ENCODE measurements at places on chromosomes 11 and 22. TPM values are rescaled to one million over a fixed set of nuclear protein-coding genes. Genes with fewer than 3 reads are reported as not detected.

The C11orf52 gene
- total RNA-seq = not detected

The OR51V1 gene
- not detected for total RNA-seq

The NLRP10 gene
- total RNA-seq = not detected

The FAM180B gene
- total RNA-seq = 0.15 TPM

The NRIP3 gene
- total RNA-seq = 0.78 TPM

The TRPM5 gene
- 0.05 TPM for total RNA-seq

The LINC01488 gene
- total RNA-seq = not detected

The BEST1 gene
- total RNA-seq = 0.17 TPM

The CD248 gene
- 9.1 TPM for total RNA-seq

The FAR1 gene
- 41.9 TPM for total RNA-seq

The ZNF195 gene
- total RNA-seq = 31.8 TPM

The MCAM gene
- 1.1 TPM for total RNA-seq

The OR8G1 gene
- not detected for total RNA-seq

The WEE1 gene
- total RNA-seq = 45.3 TPM

The OAF gene
- total RNA-seq = 2.8 TPM

The HARBI1 gene
- total RNA-seq = 5.0 TPM

The ISX gene
- total RNA-seq = not detected

The NUMA1 gene
- total RNA-seq = 220 TPM

The OR2AT4 gene
- not detected for total RNA-seq

The C11orf91 gene
- not detected for total RNA-seq

The MS4A7 gene
- not detected for total RNA-seq

The GLYAT gene
- not detected for total RNA-seq

The SCGB1C1 gene
- total RNA-seq = not detected

The C11orf42 gene
- not detected for total RNA-seq

The CSKMT gene
- total RNA-seq = 12.8 TPM

The PATE2 gene
- not detected for total RNA-seq

The RTN4R gene
- 5.4 TPM for total RNA-seq

The MUC6 gene
- not detected for total RNA-seq

The GALR3 gene
- total RNA-seq = not detected

The OR4D6 gene
- total RNA-seq = not detected

The PPP6R2 gene
- total RNA-seq = 54.5 TPM

The NUP160 gene
- total RNA-seq = 58.7 TPM

The MS4A1 gene
- total RNA-seq = 0.41 TPM

The RNH1 gene
- total RNA-seq = 83.0 TPM

The NLRX1 gene
- total RNA-seq = 24.2 TPM

The PDE3B gene
- 135 TPM for total RNA-seq

The TRMU gene
- 62.8 TPM for total RNA-seq

The OR51B4 gene
- not detected for total RNA-seq

The NEFH gene
- 1.5 TPM for total RNA-seq

The TSGA10IP gene
- not detected for total RNA-seq

The FOLH1 gene
- not detected for total RNA-seq

The SCGB1D2 gene
- not detected for total RNA-seq

The OR51B2 gene
- not detected for total RNA-seq

The ZNF214 gene
- total RNA-seq = not detected

The ANO3 gene
- not detected for total RNA-seq

The NXPE4 gene
- total RNA-seq = not detected

The ADORA2A gene
- total RNA-seq = 31.8 TPM

The COX8A gene
- total RNA-seq = 327 TPM

The CNGA4 gene
- total RNA-seq = not detected

The VSIG10L2 gene
- total RNA-seq = not detected

The E2F8 gene
- 35.5 TPM for total RNA-seq

The PLAAT5 gene
- not detected for total RNA-seq

Measured in activated naive CD4-positive, alpha-beta T cell treated with anti-CD3 and anti-CD28 coated beads, Interleukin-2, amount 10 ng/mL, durations not matched to agents 5 hours and 36 hours (primary cell).